ENCODE measurements at places on chromosomes 6 and 20. TPM values are rescaled to one million over a fixed set of nuclear protein-coding genes. Genes with fewer than 3 reads are reported as not detected.

- H3K36me3 ChIP-seq: no peaks in the 10 kb centered on the region
- peak overlapping the region; percentile 51 for H3K27ac ChIP-seq
- peaks cover 47% of the 10 kb centered on the region for H3K4me1 ChIP-seq
- peaks cover 97% of the 10 kb centered on the region for H3K27me3 ChIP-seq
Measured at GRCh38 chr6:5998711-5999687, 7.7 kb downstream of the NRN1 start.

GRCh38 chr6:33216117-33216649, 7.9 kb downstream of the RING1 start:
- H3K27me3 ChIP-seq: peaks cover 11% of the 10 kb centered on the region
- H3K36me3 ChIP-seq: peaks cover 11% of the 10 kb centered on the region
- H3K4me3 ChIP-seq: no peak overlapping the region
- DNase-seq: no peak
- H3K4me1 ChIP-seq: peaks cover 14% of the 10 kb centered on the region
- no peak overlapping the region for H3K27ac ChIP-seq

- no peak overlapping the region for H3K27ac ChIP-seq
- H3K27me3 ChIP-seq: no peaks in the 10 kb centered on the region
- no peak overlapping the region for H3K4me3 ChIP-seq
- no peak for DNase-seq
- no peaks in the 10 kb centered on the region for H3K4me1 ChIP-seq
Measured at GRCh38 chr6:1960486-1961142, 284.8 kb downstream of the GMDS start.

GRCh38 chr20:2557873-2558580, 21.7 kb downstream of the TMC2 start:
- no peaks in the 10 kb centered on the region for H3K36me3 ChIP-seq
- peaks cover 84% of the 10 kb centered on the region for H3K27me3 ChIP-seq
- no peak for DNase-seq
- H3K4me1 ChIP-seq: peaks cover 8% of the 10 kb centered on the region

CLVS2 gene
- total RNA-seq: 0.19 TPM

GRCh38 chr20:2984956-2985661, 58.3 kb upstream of the GNRH2 start:
- peaks cover 45% of the 10 kb centered on the region for H3K36me3 ChIP-seq

C6orf89 gene
- total RNA-seq: 72.2 TPM

GRCh38 chr6:3231247-3232016, 4.0 kb upstream of the TUBB2B start:
- no peaks in the 10 kb centered on the region for H3K36me3 ChIP-seq
- H3K27me3 ChIP-seq: no peaks in the 10 kb centered on the region
- peak; percentile 84 for DNase-seq
- peak overlapping the region; percentile 70 for H3K4me3 ChIP-seq
